ENCODE measurements at places on chromosomes 5 and 9.

DNA sequence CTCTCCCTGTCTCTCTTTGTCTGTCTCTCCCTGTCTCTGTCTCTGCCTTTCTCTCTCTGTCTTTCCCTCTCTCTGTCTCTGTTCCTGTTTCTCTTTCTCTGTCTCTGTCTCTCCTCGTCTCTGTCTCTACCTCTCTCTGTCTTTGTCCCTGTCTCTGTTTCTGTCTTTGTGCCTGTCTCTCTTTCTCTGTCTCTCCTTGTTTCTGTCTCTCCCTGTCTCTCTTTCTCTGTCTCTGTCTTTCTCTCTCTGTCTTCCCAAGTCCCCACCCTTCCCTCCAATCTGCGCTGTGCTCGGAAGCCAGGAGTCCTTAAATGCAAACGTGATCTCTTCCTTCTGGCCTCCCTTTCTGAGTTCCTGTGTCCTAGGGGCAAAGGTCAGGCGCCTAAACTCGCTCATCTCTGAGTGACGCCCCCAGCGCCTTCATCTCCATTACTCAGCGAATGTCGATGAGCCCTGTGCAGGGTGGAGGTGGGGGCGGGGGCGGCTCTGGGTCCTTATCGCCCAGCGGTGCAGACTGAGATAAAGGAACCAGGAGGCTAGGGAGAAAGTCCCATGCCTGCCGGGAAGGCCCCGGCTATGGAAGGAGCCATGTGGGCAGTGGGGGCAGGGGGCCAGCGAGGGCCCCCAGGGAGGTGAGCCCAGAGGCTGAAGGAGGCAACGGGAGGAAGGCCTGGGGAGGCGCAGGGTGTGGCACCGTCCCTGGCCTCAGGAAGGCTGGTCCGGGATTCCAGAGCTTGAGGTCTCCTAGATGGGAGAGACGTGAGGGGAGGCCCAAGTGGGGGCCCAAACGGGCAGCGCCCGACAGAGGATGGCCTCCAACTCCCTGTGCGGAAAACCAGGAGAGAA lies 1.5 kb upstream of the SLC6A19 start:
- DNase-seq: no peak

GRCh38 chr5:144040615-144041305 lies 129.7 kb downstream of the YIPF5 start:
- DNase-seq: no peak

- DNase-seq: peak; percentile 67
Observed at GRCh38 chr5:38922199-38922598, 76.4 kb downstream of the OSMR start.

DNA sequence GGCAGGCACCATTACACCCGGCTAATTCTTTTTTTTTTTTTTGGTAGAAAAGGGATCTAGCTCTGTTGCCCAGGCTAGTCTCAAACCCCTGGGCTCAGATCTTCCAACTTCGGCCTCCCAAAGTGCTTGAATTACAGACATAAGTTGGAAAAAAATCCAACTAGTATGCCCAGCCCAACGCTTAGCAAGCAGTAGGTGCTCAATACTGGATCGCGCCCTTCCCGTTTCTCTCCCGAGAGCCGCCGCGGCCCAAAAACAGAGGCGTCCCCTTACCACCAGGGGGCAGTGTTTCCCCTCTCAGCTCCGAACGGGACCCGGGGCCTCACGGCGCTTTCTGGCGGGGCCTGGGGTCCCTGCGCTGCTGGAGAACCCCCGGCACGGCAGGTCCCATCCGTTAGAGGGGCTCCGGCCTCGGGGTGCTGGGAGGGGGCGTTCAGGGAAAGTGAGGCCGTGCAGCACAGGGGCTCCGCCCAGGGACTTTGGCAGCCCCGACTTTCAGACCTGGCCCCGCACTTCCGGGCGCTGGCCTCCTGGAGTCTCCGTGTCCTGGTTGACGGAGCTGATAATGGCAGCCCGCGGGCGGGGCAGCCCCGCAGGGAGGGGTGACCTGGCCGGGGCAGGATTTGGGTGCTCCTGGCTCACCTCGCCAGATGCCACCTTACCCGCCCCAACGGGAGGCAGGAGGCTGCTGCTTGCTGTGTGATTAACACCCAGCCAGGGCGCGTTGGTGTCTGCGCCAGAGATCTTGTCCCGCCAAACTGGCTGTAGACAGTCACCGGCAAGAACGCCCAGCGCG lies 15.2 kb downstream of the PTGES start:
- peak; percentile 60 for DNase-seq

- no peak for DNase-seq
Observed at GRCh38 chr5:138809391-138809790, 56.2 kb downstream of the CTNNA1 start.

Data from kidney capillary endothelial cell (primary cell).